Omental fat pad (tissue), 4 donors: ENCODE measurements at places on chromosomes 16 and 17. TPM values are rescaled to one million over a fixed set of nuclear protein-coding genes. Genes with fewer than 3 reads are reported as not detected.

Gene OTOP2
- not detected for total RNA-seq

Gene GRAPL
- 3.9 TPM for total RNA-seq

Gene DUXB
- not detected for total RNA-seq

Gene RHBDL1
- total RNA-seq, result not detected

Gene RPL13
- total RNA-seq, result 5,837 TPM

Gene AATF
- 28.5 TPM for total RNA-seq

Gene NPIPA2
- total RNA-seq, result not detected

Gene ATP2A1
- 0.44 TPM for total RNA-seq

Gene ZP2
- total RNA-seq, result not detected

Gene ETV4
- 0.37 TPM for total RNA-seq

Gene ENPP7
- total RNA-seq, result not detected

Gene ABCC12
- total RNA-seq, result not detected

Gene KDM8
- 4.6 TPM for total RNA-seq

Gene FMNL1
- 56.4 TPM for total RNA-seq

Gene GNG13
- not detected for total RNA-seq

Gene CNGB1
- not detected for total RNA-seq

Gene TUBG1
- 19.8 TPM for total RNA-seq

Gene KRTAP1-1
- not detected for total RNA-seq

Gene HCRT
- total RNA-seq, result not detected

Gene SLC22A31
- not detected for total RNA-seq

Gene RAB34
- total RNA-seq, result 112 TPM

Gene MGAT5B
- 0.63 TPM for total RNA-seq

Gene KLHL10
- total RNA-seq, result 0.63 TPM

Gene TBC1D3
- total RNA-seq, result not detected
